ENCODE measurements at places on chromosomes 16 and 17. TPM values are rescaled to one million over a fixed set of nuclear protein-coding genes. Genes with fewer than 3 reads are reported as not detected.

DNA sequence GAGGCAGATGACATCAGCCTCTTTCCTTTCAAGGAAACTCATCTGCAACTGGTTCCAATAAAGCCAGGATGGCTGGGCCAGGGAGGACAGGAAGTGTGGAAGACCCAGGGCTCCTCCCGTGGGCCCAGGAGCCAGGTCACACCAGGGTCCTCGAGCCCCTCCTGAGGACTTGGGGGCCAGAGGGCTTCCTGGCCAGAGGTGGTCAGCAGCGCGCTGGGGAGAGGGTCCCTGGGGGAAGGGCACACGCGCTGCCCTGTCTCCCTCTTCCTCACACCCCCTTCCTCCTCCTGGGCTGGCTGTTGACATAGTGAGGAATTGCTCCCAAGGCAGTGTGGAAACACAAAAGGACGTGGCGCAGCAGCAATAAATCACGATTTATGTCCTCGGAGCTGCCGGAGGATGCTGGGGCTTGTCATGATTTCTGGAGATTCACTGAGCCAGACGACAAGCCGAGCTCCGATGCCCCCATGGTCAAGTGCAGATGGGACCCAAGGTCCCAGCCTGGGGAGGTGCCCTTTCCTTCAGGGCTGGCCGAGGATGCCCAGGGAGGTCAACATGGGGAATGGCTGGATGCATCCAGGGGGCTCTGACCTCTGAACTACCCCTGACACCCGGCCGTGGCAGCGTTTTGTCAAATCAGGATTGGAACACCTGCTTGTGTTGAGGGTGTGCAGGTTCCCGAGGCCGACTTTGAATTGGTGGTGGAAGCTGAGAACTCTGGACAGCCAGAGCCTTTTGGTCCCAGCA, 152.6 kb downstream of the IRF8 start:
- no peak for DNase-seq

DNA sequence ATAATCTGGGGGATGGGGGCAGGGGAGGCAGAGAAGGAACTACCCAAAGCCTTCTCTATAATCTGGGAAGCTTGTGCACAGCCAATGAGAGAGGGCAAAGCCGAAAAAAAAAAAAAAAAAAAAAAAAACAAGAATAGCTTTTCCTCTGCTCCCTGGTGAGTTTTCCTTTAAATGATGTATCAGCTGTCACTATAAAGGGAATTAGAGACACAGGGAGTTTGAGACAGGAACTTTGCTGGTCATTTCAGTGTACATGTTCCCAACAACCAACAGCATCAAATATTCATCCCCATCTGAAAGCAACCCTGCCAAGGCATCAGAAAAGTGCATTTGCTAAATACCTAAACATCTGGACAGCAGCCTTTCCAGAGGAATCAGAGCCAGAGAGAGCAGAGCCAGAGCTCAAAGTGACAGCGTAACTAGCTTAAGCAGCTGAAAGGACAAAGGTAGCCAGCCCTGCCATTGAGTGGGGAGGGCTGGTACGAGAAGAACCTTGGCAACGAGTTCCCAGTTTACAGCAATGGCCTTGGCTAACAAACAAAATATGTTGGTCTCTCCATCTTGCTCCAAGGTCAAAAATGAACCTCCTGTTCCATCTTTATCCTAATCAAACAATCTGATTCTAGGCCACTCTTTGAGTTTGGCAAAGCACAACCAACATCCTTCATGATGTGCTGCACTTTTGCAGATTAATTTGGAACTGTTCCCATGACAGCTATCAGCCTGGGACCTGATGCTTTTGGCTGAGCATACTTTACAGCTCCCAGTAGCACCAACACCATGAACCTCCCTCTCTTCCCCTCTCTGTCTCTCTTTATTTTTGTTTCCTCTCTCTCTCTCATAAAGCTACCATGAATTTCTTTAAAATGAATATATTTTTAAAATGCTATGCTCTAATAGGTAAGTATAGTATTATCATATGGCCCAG, 143.7 kb upstream of the GNAO1 start:
- no peak for DNase-seq

DNA sequence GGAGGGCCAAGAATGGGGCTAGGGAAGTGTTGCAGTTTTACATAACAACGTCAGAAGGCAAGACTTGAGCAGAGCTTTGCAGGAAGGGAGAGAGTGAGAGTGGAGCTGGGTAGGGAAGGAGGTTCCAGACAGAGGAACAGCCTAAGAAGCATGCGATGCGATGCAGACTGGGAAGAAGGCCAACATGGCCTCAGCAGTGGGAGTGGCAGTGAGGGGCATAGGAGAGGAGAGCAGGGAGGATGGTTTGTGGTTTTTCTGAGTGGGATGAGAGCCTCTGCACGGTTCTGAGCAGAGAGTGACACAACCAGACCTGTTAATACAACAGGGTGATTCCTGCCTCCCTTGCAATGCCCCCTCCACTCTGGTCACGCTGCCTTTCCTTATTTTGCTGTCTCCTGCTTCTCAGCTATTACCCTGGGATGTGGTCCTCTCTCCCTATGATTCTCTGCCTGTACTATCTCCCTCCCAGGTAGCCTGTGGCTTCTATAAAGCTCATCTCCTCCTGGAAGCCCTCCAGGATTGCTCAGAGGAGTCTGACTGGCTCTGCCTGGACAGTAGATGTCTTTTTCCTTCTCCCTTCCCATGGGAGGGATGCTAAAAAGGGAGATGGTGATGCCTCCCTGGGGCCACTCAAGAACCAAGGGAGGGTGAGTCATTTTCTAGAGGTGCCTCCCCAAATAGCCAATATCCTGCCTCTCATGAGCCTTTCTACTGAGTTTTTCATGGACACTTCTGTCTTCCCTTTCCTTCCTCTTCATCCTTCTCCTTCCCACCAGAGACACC, 38.7 kb upstream of the NGFR start:
- DNase-seq, result peak; percentile 92

CDH1 gene
- total RNA-seq, result 0.11 TPM
